ENCODE measurements at places on chromosomes 6 and 20.

- peak; percentile 49 for DNase-seq
These were observed 797 bp downstream of the SMIM13 start for GRCh38 chr6:11094411-11094851.

DNA sequence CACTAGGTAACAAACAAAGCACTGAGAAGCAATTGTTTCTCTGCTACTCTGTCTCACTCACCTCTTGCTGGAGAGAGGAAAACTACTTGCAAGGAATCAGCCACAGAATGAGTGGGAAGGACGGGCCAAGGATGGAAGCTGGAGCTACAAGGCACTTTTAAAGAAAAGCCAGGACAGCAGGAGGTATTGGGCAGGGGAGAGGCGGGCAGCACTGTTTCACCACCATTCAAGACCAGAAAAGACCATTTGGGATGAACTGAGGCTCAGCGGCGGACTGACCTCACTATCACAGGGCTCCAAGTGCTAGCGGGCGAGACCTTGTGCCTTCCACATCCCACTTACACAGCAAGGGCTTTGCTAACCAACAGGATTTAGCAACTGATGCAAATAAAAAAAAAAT lies 137.4 kb downstream of the IPCEF1 start:
- no peak for DNase-seq

DNA sequence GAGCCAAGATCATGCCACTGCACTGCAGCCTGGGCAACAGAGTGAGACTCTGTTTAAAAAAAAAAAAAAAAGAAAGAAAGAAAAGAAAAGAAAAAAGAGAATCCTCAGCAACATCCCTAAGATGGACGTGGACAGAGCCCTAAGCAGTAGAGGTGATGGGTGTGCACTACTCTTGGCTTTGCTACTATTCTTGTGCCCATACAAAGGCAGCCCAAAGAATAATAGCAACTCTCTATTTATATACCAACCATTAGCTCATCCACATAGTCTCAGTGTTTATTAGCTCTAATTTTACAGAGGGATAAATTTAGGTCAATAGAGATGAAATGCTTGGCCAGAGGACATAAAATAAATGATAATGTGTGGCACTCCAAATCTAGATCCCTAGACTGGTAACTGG lies 62.2 kb downstream of the PERP start:
- no peak for DNase-seq

DNA sequence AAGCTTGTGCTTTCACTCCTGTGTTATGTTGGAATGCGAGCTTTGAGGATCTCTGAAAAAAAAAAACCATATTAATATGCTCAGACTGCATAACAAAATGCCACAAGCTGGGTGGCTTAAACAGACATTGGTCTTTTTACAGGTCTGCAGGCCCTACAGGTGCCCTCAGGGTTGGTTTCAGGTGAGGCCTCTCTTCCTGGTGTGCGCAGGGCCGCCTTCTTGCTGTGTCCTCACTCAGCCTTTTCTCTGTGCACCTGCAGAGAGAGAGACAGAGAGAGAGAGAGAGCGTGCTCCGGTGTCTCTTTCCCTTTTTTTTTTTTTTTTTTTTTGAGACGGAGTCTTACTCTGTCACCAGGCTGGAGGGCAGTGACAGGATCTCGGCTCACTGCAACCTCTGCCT lies 114.1 kb upstream of the SNX9 start:
- no peak for DNase-seq

DNA sequence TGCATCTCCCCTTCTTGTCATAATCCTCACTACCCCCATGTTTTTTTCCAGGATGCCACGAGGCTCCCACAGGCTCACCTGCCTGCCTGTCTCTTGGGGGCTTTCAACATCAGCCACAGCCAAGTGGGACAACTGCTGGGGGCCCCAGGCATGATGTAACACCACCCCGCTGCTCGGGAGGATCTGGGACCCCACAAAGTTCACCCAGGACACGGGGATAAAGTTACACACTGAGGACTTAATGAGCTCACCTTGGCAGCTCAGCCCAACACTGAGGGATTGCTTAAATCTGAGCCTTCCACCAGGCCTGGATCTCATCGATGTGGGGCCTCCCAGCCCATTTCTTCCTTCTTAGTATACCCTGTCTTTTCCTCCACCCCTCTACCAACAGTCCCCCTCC lies 56.4 kb upstream of the NNAT start:
- no peak for DNase-seq

DNA sequence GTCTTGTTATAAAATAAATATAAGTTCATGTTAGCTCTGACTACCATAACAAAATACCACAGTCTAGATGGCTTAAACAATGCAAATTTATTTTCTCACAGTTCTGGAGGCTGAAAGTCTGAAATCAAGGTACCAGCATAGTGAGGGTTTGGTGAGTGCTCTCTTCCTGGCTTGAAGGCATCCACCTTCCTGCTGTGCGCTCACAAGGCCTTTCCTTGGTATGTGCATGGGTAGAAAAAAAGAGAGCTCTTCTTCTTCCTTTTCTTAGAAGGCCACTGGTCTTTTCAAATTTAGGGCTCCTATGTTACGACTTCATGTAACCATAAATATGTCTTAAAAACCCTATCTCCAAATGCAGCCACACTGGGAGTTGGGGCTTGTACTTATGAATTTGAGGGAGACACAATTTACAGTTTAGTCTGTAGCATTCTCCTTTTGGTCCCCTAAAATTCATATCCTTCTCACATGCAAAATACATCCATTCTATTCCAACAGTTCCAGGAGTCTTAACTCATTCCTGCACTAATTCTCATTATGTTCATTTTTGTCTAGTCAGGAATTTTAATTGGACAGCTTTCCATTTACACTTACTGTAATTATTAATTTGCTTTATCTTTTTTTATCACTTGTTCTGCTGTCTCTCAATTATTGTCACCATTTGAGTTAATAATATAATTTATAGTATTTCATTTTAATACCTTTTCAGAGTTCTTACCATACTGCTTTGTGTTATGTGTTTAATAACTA lies 381.9 kb upstream of the EPHA7 start:
- DNase-seq: no peak

GRCh38 chr6:138378463-138378862 lies 758 bp downstream of the SMIM28 start:
- no peak for DNase-seq

DNA sequence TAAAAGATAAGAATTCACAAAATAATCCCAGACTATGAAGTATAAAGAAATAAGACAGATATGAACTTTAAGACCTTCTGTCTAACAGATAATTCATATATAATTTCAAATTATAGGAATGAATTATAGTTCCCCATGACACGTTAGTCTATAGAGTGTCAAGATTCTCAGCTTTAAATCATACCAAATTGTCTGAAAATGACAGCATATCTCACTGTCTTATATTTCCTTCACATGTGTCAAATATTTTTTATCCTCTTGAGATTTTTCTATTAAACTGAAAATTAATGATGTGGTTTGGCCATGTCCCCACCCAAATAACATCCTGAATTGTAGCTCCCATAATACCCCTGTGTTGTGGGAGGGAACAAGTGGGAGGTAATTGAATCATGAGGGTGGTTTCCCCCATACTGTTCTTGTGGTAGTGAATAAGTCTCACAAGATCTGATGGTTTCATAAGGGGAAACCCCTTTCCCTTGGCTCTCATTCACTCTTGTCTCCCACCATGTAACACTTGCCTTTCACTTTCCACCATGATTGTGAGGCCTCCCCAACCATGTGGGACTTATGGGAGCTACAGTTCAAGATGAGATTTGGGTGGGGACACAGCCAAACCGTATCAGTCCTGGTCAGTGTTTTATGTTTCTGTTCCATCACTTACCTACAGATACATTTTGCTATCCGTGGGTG lies 825.3 kb upstream of the GJE1 start:
- DNase-seq: no peak

DNA sequence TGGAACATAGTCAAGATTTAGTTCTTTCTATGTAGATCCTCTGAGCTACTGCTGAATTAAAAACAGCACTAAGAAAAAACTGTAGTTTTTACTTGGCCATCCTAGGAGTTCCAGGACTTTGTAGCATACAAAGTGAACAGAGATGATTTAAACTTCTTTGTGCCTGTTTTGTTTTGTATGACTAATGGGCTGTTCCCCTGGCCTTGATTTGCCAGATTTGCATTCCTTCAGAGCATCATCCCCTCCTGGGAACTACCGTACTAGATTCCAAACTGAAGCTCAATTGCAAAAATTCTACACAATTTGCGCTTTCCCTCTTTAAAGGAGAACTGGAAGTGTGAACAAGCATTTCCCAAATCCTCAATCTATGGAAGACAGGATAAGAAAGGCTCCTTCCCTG lies 23.1 kb downstream of the ACOT13 start:
- no peak for DNase-seq

GRCh38 chr6:113329942-113330635 lies 527.1 kb upstream of the MARCKS start:
- no peak for DNase-seq

- no peak for DNase-seq
These were observed 172.1 kb downstream of the MTFR2 start for GRCh38 chr6:136077834-136078576.

GRCh38 chr20:34709831-34710567 lies 5.9 kb downstream of the TP53INP2 start:
- peak; percentile 48 for DNase-seq

GRCh38 chr6:106106276-106107042 lies 20.3 kb downstream of the PRDM1 start:
- DNase-seq: no peak

GRCh38 chr6:93358435-93358834 lies 60.9 kb downstream of the EPHA7 start:
- DNase-seq: no peak

- no peak for DNase-seq
These were observed 218.4 kb upstream of the GGTLC1 start for GRCh38 chr20:24206995-24207394.

DNA sequence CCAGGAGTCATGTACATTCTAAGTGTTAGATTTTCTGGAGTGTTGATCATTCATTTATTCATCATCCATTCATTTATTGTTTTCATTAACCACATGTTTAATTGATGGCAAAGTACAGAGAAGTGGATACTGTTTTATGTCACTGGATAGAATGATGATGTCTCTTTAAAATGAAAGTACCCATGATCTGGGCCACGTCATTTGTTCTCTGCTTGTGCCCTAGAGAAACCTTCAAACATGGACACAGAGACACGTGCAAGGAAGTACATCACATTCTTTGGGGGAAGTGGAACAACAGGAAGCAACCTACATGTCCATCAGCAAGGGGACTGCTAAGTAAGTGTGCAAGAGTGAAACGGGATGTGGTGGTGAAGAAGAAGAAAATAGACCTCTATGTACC lies 75.8 kb upstream of the TSHZ2 start:
- no peak for DNase-seq

DNA sequence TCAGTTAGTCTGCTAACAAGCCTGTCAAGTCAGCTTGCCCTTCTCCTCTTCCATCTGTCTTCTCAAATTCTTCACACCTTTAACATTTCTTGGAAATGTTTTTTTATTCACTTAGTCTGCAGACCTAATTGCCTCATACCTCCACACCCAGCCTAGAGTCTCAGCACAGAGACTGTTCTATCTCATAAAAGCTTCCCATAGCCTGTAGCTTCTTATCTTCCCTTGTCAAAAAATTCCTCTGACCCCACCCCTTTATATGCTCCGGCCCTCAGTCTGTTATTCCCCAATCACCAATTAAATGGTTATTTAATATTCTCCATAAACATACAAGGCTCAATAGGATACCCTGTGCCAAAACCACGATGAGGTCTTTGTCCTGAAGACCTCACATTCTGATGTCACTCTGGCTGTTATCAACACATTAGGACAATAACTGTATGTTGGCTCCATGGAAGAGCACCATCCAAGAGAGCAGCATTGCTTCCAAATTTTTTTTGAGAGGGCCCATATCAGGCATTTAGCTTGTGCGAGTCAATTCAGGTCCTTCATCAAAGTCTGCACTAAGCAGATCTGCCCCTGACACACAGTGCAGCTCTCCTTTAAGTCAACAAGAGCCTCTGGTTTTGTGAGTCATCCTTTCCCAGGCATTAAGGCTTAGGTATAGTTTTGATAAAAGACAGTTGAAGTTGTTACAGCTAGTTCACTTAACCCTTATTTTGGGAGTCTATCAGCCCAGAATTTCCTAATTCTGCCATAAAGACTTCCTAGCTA lies 83.2 kb upstream of the TBX18 start:
- peak; percentile 7 for DNase-seq

DNA sequence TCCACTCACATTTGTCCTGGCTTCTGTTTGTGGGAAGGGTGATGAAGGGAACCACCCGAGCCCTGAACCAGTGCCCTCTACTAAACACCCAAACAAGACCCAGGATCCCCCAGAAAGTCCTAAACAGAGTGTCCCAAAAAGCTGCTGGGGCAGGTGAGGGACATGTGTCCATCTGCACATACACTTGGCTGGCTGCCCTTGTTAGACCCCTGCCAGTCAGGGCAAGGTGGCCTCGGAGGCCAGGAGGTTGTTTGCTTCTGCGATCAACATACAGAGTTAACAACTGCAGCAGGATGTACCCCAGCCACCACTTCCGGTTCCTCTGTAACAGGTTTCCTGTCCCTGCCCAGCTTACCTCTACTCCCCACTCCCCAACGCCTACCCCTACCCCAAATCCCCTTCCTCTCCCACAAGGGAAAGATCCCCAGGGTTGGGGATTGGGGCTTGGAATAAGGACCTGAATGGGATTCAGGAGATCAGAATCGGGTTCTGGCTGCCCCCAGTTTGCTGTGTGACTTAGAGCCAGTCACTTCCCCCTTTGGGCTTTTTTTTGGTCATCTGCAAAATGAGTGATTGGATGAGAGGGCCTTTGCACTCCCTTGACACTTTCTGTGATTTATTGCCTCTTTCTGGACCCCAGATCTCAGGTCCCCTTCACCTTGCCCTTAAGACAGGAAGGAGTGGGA lies 13.9 kb downstream of the DEF6 start:
- no peak for DNase-seq

GRCh38 chr20:20606881-20607280 lies 105.6 kb downstream of the RALGAPA2 start:
- DNase-seq: no peak

DNA sequence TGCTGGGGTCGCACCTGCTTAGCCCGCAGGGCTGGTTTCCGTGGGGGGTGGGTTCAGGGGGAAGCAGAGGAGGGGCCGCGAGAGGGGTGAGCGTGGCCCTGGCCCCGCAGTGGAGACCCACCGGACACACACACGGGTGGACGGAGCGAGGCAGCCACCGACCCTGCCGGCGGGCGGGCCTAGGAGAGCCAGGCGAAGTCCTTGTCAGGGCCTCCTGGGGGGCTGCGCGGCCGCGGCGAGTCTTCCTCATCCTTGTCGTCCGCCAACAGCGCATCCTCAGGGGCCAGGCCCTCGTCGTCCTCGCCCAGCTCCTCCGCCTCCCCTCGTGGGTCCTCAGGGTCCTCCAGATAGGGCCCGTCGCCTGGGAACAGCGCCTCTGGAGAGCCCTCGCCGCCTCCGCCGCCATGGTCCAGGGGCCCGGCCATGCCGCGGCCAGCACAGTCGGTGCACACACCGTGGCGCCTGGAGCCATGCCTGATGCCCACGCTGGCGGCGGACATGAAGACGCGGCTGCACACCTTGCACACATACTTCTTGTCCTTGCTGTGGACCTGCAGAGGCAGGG lies 7.3 kb downstream of the SLC2A4RG start:
- DNase-seq: no peak

GRCh38 chr6:112291161-112291762 lies 36.9 kb upstream of the LAMA4 start:
- no peak for DNase-seq

GRCh38 chr6:150202934-150203333 lies 60.1 kb downstream of the PPP1R14C start:
- DNase-seq: no peak

Measured in H54 (cell line).